Lung (tissue), 17 donors: ENCODE measurements at places on chromosomes 12 and 14.

DNA sequence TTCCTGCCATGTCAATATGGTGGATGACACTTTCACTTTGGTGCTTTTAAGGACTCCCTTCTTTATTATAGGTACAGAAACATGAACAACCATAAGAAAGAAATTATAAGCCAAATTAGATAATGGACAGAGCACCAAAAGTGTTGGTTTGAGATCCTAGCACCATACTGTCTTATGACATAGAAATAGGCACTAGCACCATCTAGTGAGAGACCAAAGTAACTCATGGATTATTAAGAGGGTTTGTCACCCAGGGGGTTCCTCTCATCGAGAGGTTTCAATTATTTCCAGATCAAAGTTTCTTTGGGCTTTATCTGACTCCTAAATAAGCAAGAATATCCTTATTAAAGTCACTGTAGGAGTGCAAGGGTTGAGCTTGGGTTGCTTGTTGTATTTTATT is 153.0 kb upstream of the DIO2 start:
- DNase-seq: no peak

DNA sequence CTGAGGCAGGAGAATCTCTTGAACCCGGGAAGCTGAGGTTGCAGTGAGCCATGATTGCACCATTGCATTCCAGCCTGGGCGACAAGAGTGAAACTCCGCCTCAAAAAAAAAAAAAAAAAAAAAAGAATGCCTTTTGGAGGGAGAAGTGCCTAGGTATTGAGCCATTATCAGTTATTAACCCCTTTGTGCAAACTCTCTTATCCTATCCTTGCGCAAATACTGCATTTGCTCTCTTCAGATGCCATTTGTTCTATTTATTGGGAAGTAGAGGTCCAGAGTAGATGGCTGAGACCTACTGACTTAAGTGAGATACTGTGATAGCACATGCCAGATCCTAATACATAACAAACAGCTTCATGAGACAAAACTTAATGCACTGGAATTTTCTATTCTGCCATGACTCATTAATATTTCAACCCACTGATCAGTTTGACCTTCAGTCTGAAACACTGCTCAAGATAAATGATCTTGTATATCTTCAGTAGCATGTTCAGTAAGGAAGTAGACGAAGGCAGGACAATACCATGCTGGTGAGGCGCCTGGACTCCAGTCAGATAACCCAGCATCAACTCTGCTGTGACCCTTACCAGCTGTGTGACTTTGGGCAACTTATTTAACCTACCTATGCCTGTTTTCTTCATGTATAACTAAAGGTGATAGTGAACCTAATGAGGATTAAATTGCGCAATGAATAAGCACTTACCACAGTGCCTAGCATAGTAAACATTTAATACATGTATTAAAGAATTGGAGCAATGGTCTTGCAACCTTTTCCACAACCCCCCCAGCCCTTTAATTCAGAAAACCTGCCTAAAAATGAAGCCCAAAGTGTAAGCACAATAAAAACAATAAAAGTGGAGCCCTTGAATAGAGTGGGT is 5.7 kb upstream of the DNAAF2 start:
- DNase-seq: no peak

GRCh38 chr12:68370006-68370590 is 37.9 kb upstream of the MDM1 start:
- no peak for DNase-seq

- DNase-seq: no peak
Measured at GRCh38 chr14:104787736-104788135, 7.8 kb downstream of the AKT1 start.

DNA sequence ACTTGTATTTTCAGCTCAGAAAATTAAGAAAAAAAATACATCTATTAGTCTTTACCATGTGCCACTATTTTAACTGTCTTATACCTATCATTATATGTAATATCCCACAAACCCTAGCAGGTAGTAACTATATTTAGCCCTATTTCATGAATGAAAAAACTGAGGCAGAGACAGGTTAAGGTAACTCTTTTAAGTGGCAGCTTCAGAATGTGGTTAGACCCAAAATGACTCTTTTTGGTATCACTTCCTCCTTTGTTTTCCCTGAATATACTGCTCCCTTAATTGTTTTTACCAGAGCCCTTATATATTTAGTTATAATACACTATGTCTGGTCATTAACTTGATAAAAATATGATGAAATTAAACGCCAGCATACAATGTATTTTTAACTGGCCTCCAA is 235.6 kb upstream of the RPL10L start:
- no peak for DNase-seq

- no peak for DNase-seq
Measured at GRCh38 chr12:72448089-72448488, 175.9 kb downstream of the TRHDE start.

GRCh38 chr14:29156096-29156495 is 389.5 kb downstream of the FOXG1 start:
- no peak for DNase-seq

DNA sequence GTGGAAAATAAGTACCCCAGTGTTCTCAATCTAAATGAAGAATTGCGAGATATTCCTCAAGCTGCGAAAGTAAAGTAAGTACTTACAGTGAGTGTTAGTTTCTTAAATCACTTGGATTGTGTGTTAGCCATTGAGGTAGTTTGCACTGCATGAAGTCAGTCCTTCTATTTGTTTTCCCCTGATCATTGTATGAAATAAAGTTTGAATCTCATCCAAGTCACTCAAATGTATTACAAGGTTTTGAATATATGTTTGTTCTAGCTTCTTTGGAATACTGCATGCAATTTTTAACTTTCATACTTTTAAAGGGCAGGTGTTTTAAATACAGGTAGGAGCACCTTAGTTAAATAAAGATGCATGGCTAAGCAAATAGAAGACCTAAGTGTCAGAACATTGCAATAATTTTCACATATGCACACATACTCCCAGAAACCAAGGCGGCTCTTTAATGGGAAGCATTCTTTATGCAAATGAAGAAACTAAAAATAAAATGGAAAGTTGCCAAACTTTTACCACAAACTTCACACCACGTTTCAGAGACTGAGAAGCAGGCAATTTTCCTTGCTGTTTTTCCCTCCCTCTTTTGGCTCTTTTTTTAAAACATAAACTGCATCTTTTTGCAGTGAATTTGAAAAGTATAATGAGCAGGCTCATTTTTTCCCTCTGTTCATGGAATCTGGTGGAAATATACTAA is 105.6 kb downstream of the GPR135 start:
- peak; percentile 51 for DNase-seq

DNA sequence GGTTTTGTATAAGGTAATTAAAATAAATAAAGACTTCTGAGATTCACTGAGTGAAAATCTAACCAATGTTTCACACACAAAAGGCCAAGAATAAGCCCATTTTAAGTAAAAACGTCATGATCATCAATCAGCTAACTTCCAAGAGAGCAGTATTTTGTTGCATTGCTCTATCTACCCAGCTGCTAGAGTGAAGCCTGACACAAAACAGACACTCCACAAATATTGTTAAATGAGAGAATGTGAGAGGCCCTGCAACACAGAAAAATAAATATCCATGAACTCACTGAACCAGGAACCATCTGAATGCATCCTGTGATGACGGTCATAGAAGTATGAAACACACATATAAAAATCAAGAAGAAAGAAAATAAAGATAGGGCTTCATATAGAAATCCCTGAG is 358.6 kb upstream of the TMTC1 start:
- no peak for DNase-seq

DNA sequence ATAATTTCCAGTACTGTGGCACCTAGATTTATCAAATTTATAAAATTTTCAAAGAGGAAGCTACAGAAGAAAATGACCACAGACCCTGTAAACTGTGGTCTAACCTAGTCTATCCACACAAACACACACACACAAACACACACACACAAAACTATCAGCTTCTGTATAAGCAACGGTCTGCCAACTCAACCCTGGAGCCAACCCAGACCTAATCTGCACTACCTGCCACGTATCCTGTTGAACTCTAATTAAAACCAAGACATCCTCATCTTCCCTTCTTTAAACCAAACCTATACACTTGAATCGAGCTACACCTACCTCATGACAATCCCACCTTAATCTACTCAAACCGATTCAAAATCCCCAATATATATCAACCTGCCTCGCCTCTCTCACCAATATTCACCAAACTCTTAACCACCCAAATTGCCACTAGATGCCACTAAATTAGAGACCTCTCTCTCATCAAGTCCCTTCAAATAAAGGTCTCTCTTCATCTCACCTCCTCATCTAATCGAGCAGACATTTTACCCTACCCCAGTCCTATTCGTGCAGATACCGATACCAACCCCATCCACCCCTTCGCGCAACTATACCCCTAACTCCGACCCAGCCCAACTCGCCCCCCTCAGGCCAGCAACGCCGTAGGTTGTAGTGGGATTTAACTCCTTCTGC is 808 bp downstream of the ACIN1 start:
- DNase-seq: no peak

GRCh38 chr14:32821964-32822653 is 116.6 kb upstream of the NPAS3 start:
- DNase-seq: no peak

- DNase-seq: no peak
Measured at GRCh38 chr14:90674043-90674670, 142.1 kb downstream of the TTC7B start.

DNA sequence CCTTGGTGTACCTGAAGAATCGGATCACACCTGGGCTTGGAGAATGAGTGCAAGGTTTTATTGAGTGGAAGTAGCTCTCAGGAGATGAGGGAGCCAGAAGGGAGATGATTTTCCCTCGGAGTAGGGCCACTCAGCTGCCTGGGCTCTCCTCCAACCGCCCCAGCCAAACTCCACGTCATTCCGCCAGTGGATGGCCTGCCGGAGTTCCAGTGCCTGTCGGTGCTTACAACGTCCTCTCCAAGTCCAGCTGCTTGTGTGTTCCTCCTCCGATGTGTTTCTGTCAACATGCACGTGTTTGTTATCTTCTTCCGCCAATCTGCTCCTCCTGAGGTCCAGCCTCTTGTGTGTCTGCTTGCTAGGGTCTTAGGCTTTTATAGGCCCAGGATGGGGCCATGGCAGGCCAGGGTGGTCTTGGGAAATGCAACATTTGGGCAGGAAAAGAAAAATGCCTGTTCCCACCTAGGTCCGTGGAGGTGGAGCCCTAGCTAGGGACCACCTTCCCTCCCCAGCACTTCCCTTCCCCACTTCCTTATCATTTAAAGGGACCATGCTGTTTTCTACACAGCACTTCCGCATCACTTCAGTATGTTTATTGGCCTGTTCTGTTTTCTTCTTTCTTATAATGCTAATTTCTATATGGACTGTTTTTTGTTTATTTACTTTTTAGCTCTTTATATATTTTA is 343.2 kb downstream of the PDZRN4 start:
- no peak for DNase-seq

DNA sequence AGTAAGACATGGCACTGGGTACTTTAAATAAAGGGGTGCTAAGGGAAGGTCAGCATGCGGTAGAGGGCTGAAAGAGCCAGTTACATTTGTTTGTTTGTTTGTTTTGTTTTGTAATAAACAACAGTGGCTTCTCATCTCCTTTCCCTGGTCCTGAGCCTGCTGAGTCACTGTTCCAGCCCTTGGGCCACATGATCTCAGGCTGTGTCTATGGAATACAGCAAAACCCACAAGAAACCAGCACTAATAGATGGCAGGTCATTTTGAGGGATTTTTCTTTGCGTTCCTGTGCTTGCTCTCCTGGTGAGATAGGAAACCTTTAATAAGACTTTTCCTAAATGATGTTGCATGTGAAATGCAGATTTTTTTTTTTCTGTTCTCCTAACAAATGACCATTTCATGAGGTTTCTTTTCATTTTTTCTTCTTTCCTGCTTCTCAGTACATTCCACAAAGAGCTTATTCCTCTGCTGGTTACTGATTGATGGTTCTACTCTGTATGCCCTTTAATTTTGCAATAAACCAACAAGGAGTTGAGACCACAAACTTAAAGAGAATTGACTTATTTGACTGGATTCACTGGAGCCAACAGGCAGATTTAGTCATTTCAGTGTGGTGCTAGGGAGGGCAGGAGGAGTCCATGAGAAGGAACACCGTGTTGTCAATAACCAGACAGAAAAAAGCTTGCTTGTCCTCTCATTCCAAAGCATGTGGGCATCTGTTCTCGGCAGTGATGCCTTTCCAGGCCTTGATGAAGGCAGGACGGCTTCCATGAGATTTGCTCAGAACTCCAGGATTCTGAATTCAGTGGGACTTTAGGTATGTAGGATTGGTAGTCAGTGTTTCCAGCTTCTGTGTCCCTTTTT is 459.2 kb downstream of the RAD51B start:
- DNase-seq: no peak

DNA sequence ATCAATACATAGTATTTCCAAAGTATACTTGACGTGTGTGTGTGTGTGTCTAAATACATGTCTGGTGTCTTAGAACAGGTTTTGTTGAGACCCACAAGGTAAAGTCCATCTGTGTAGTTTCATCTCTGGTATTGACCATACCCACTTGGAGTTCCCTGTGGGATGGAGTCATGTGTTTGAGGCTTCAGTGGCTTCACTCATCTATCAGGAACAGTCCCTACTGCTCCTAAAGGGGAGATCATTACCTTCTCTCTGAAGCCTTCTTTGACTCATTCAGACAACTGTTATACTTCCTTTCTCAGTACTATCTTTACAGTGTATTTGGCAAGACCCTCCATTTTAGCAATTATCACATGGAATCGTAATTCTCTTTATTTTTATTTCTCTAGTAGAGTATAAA is 14.2 kb downstream of the RAB21 start:
- no peak for DNase-seq

DNA sequence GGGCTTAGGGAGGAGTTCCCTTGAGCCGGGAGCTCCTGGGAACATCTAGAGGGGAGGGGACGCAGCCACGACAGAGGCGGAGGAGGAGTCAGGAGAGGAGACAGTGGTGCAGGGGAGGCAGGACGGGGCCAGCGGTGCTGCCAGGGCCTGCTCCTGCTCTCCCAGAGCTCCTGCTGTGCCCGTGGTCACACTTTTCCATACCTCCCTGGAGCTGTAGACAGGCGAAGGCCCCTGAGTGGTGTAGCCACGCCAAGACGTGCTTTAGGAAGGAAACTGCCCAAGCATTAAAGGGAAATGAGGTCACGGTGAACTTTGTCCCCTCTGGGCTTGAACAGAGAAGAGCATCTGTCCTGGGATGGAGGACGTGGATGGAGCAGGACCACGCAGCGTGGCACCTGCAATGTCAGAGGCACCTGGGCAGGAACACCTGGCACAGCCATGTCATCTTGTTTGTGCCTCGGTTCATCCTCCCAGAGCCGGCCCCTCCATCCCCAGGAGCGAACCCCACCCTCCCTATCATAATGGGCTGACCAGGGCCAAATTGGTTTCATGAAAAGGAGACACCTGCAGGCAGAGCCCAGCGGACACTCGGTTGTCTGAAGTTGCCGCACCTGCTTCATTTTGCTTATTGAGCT is 239.5 kb upstream of the SFSWAP start:
- no peak for DNase-seq

- peak; percentile 39 for DNase-seq
Measured at GRCh38 chr14:54782751-54783659, 119.6 kb downstream of the GCH1 start.

- DNase-seq: no peak
Measured at GRCh38 chr12:94699801-94700200, 49.4 kb upstream of the TMCC3 start.

GRCh38 chr14:94049625-94050023 is 23.5 kb downstream of the OTUB2 start:
- no peak for DNase-seq
